HAP-1 (cell line): ENCODE measurements at places on chromosomes 4 and X.

GRCh38 chrX:119417842-119418241 lies 18.7 kb downstream of the SLC25A43 start:
- peak; percentile 42 for DNase-seq

DNA sequence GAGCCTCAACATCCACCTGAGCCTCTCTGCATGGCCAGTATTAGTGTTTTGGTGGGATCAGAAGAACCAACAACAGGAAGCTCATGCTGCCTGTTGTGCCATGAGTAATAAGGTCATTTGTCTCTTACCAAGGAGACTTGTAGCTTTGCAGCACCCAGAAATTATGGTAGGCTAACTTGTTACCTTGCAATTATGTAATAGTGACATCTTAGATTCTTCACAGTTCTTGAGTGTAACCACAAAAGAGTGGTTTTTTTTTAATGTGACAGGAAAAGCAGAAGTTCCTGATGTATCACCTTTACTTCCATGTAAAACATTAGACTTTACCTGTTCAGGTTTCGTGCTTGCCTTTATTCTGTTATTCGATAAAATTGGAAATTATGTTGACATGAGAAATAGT lies 263.9 kb upstream of the CXXC4 start:
- no peak for DNase-seq

- DNase-seq, result peak; percentile 19
These were observed 183.8 kb upstream of the NUDT10 start for GRCh38 chrX:51148848-51149247.

GRCh38 chr4:142648378-142648777 lies 197.7 kb downstream of the INPP4B start:
- DNase-seq, result no peak

GRCh38 chr4:143289370-143289769 lies 47.3 kb upstream of the GAB1 start:
- no peak for DNase-seq

DNA sequence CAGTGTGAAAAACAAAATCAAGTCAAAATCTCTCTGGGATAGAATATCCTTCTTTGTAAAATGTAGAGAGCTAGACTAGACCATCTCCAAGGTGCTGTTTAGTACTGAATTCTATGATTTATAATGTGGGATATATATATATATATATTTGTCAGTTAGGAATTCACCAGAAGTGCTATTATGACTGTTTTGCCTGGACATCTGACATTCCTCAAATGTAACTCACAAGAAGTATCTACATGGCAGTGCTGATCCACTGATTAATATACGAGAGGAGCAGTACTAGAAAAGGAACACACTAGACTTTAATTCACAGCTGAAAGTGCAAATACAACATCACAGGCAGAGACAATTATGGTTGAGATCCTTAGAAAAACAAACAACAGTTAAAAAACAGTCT lies 208.9 kb downstream of the GBA3 start:
- DNase-seq, result no peak

DNA sequence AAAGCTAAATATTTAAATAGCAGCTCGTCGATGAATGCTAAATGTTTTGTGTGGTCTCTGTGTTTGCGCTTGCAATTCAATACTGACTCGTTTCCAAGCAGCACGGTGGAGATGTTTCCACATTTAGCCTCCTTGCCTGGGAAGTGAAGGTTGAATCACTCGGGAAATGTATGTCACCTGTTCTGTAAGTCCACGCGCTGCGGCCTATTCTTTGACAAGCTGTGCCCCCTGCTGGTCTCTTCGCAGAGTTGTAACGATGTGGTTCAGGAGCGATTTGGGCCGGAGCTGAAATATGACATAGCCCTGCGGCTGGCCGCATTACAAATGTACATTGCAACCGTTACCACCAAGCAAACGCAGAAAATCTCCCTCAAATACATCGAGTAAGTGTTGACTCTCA lies 89.6 kb upstream of the PRPS2 start:
- peak; percentile 84 for DNase-seq

- no peak for DNase-seq
These were observed 1.3 kb upstream of the DGKQ start for GRCh38 chr4:974668-975067.

DNA sequence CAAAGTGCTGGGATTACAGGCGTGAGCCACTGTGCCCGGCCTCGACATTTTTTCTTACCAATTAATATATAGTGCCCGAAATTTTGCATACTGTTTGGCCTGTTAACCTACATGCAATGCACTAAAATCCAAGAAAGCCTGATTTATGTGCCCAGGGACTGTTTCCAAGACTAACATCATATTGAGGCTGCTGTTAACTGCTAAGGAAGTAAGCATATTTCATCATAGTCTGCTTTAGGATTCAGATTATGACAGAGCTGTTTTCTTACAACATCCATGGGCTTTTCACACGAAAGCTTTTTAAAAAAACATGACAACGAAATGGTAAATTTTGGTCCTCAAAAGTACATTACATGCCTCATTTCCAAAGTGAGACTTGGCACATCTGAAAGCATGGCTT lies 84.4 kb downstream of the STOX2 start:
- DNase-seq, result no peak

- no peak for DNase-seq
These were observed 66.9 kb downstream of the ARHGEF38 start for GRCh38 chr4:105619188-105619931.

GRCh38 chrX:119698845-119699244 lies 5.9 kb upstream of the SEPTIN6 start:
- DNase-seq, result peak; percentile 78

GRCh38 chrX:97556359-97556758 lies 672.7 kb downstream of the RPA4 start:
- no peak for DNase-seq

DNA sequence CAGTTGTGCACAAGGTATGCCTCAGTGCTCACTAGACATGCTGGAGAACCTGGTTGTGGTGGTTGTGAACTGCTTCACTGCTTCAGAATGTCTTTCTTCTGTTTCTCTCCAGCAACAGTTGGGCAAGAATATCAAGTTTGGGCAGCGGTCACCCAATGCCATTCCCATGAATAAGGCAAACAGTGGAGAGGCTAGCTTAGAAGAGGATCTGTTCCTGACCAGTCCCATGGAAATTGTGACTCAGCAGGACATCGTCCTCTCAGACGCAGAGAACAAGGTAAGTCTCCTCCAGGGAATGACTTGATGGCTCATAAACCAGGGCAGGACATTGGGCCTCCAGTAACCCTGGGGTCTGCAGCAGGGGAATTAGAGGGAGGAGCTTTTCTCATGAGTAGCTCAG lies 79.9 kb downstream of the AASDH start:
- DNase-seq, result no peak

DNA sequence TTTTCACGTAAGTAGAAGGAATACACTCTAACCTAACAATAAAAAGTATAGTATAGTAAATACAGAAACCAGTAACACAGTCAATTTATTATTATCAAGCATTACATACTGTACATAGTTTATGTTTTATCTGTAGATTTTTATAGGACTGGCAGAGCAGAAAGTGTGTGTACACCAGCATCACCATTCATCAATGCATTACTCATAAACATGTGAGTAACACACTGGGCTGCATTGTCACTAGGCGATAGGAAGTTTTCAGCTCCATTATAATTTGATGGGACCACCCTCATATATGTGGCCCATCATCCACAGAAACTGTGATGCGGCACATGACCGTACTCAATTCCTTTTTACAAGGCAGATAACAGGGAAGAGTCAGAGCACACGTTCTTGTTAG lies 137.8 kb upstream of the RBPJ start:
- no peak for DNase-seq

DNA sequence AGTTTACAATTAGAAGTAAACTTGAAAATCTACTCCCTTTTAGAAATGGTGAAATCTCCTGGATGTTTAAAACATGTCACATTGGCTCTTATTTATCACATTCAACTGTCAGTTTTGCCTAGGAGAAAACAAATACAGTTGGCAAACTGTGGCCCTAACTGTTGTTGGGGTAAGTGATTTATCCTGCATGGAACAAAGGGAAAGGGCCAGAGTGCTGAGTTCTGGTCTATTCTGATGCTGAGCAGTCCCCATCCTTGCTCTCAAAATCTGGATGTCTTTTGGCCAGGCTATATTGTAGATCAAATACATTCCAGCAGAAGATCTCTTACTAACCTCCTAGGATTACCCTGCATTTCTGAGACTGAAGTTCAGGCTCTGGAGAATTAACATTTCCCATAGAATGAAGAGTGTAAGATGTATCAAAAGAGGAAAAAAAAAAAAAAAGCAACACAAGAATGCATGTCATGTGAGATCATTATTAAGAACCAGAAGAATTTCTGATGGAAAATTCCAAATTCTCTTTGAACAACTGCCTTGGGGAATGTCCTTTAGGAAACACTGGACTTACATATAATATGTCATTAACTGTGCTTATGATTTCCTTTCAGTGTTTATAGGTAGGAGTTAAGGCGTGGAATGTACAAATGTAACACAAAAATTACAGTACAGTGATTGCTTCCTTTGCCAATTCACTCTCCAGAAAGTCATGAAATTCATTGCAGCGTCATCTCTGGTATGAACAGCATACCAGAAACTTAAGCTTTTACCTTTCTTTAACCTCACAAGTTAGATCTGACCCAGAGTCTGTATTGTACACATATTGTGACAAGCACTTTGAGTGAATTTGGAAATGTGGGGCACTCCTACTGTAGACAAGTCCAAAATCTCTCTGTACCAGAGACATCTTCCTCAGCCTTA lies 1012.5 kb upstream of the LCORL start:
- peak; percentile 52 for DNase-seq

GRCh38 chr4:97987019-97987648 lies 156.1 kb downstream of the STPG2 start:
- DNase-seq, result peak; percentile 63

- DNase-seq, result peak; percentile 19
These were observed 55.8 kb downstream of the WWC2 start for GRCh38 chr4:183154701-183155391.

DNA sequence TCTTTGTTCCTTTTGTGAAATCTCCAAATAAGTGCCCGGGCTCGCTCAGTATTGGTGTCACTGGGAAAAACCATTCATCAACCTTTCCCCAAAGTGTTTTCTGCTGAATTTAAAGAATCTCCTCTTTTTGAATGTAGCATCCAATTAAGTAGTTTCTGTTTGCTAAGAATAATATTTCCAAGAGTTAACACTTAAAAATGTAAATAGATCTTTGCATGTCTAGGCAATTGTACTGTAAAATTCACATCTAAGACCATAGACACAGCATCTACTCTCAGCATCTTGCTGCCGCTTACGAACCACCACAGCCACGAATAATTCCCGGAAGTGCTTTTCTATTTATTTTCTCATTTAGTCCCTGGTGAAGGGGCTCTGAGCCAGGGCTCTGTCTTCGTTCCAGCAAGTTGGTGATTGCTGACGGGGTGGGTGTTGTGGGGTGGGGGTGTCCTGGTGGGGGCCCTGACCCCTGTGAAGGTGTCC lies 1.4 kb downstream of the NSG1 start:
- peak; percentile 4 for DNase-seq

GRCh38 chrX:21509912-21510311 lies 135.7 kb downstream of the CNKSR2 start:
- no peak for DNase-seq

DNA sequence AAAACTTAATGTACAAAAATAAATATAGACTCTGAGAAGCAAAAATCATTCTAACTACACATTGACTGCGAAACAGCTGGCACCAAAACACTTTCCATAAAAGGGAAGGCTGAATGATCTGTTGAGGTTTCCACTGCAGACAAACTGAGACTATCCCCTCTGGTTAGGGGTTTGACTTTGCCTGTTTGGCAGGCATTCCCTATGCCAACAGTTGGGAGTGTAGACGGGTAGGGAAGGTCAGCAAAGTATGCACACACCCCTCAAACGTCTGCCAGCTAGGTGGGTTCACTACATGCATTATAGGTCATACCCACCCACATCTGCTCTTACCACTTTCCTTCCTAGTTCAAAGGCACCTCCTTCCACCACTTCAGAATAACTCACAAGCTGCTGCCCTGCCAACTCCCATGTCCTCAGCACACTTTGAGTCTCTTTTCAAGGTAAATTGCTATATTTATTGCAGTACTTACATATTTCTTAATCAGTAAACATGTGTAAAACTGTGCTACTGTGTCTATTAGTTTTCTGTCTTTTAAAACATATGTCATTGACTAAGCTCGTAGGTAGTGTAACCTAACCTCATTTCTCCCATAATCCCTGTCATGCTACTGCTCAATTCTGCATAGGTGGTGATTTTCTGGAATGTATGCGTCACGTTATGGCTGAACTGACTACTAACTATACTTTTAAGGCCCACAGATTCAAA lies 12.4 kb downstream of the CTSO start:
- no peak for DNase-seq

DNA sequence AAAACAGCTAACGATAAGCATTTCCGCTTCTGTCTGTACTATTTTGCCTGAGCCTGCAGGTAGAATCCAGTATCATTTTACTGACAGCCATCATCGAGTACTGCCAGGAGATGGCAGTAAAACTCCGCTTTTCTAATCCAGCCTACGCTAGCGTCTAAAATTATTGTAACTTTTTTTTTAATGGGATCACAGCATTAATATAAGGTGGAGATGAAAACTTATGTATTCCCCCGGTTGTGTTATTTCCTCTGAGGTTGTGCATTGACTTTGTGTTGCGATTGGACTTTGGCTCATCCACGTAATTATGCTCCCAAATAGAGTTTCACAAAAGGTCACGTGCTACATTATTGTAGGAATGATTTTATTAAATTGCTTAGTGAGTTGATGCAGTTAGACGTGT lies 248.1 kb downstream of the C4orf33 start:
- peak; percentile 43 for DNase-seq

DNA sequence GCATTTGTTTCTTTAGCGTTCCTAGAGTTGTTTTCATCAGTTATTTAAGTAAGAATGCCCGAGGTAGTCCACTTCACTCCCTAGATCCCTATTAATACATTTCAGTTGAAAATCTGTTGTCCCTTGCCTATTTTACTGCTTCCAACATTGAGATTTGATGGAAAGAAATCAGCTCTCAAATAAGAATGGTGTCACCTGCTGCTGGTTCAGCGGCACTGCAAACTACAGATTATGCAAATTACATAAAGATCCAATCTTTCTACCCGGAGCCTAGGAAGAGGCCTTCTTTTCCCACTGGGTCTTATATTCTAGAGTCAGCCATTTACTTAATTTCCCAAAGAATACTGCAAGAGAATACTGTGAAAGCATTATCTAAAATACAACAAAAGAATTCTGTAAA lies 597.6 kb upstream of the MAGEB2 start:
- DNase-seq, result peak; percentile 68

GRCh38 chr4:11152684-11153083 lies 276.0 kb downstream of the HS3ST1 start:
- DNase-seq, result no peak

DNA sequence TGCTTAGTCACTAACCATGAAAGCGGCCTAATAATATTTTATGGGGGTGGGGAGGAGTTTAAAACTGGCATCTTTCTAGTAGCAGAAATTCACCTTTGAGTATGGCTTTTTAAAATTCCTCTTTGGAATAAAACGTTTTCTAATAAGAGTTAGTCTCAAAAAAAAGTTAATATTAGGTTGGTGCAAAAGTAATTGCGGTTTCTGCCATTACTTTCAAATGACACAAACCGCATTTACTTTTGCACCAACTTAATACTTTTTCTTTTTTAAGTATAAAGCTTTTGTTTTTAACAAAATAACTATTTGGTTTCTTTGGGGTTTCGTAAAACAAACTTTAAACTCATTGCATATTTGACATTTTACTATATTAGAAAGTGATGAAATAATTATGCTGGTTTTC lies 68.4 kb downstream of the FBXO8 start:
- no peak for DNase-seq

- no peak for DNase-seq
These were observed 66.9 kb upstream of the PPARGC1A start for GRCh38 chr4:23956601-23957364.
